ENCODE measurements at places on chromosomes 7 and 10.

DNA sequence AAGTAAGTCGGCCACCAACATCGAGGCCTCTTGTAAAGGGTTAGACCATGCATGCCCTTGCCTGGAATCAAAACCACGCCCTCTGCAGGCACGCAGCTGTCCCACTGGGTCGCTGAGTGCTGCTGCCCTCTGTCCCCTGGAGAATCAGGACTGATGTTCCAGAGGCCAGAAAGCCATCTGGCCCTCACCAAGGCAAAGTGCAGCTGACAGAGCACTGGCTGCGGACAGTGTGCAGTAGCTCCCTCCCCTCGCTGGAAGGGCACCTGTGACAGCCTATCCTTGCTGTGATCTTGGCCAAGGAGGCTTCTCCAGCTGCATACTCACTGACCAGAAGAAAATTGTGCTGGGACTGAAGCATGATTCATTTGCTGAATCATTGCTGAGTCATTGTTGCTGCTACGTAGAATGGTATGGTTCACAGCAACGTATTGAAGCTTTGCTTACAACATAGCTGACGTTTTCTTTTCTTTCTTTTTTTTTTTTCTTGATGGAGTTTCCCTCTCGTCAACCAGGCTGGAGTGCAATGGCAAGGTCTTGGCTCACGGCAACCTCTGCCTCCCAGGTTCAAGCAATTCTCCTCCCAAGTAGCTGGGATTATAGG is 30.4 kb downstream of the DDC start:
- no peak for DNase-seq

DNA sequence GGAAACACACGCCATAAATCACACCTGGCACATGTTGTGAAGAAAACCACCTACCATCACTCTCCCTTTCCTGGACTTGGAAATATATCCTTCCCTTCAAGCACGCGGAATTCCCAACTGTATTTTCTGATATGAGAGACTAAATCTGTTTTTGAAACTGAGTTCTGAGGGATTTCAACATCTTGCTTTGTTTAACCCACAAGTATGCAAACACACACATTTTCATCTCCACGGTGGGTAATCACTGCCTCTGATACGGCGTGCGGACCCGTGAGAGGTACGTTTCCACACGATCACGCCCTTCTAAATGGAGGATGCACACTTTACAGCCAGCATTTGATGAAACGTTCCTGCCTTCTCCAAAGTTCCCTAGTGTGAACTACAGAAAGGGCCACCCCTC is 83.4 kb downstream of the ZRANB1 start:
- no peak for DNase-seq

DNA sequence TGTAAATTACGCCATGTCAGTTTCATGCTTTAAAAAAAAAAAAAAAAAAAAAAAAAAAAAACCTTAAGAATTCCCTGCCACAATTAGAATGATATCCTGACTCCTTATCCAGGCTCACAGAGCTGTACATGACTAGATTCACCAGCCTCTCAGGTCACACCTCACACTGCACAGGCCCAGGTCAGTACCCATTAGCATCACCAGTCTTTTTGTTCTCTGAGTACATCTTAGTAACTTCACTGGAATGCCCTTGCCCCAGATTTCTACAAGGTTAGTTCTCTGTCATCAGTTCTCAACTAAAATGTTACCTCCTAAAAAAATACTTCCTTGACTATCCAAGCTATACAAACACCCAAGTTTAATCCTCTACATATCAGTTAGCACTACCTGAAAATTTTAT is 211.0 kb downstream of the LRRN3 start:
- DNase-seq = no peak

DNA sequence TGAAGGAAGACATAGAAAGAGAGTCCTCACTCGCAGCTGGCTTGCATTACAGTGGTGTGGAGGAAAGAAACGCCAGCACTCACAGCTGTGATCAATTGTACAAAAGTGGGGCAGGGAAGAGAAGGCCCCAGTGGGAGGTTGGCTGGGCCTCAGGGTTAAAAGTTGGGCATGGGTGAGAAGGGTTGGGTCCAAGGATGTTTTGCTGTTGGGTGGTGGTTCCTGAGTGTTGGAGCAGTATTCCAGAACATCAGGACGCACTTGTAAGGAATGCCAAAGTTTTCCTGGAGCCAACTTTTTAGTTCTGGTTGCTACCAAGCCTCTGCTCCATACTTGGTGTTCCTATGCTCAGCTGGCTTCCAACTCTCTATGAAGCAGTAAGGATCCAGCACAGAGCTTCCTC is 55.4 kb upstream of the MKRN1 start:
- no peak for DNase-seq

DNA sequence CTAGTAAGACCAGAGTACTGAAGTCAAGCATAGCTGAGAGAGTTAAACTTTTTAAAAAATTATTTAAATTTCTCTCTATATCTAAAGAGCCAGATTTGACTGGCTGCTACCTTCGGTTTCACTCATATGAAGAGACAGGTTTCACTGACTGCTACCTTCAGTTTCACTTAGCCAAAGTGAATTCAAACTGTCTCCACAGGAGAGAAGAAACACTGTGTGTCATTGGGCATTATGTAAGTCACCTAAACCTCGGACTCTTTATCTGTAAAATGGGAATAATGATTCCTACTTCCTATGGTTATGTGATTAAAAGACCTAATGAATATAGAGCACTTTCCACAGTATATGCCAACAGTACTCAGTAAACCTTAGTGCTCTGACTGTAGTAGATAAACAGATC is 41.6 kb upstream of the MET start:
- no peak for DNase-seq

- no peak for DNase-seq
Observed at GRCh38 chr10:12579954-12580858, 230.9 kb downstream of the CAMK1D start.

- no peak for DNase-seq
Observed at GRCh38 chr7:142321391-142321790, 63.5 kb upstream of the PRSS58 start.

- DNase-seq = no peak
Observed at GRCh38 chr7:141875453-141875852, 34.2 kb upstream of the PRSS37 start.

DNA sequence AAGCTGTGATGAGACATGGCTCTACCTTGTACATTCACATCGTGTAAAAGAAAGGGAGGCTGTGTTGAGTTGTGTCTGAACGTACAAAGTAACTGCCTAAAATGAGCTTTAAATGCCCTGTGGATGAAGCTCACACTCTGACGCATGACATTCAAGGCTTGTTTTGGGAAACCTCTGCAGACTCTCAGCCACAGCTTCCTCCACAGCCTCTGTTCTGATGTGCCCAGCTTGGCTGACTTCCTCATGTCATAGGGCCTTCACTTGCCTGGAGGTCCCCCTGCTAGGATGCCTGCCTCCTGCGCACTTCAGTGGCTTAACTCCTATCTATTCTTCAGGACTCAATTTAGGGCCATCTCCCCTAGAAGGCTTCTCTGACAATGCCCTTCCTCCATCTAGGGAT is 230.0 kb upstream of the HABP2 start:
- DNase-seq = peak; percentile 50

GRCh38 chr7:151083071-151083823 is at the start of gene TMUB1:
TMUB1 (minus strand) TSS chr7:151083493; CDS start chr7:151082563, 930 bp downstream.
- no peak for DNase-seq

GRCh38 chr7:130996833-130997231 is 262.8 kb upstream of the KLF14 start:
- no peak for DNase-seq

GRCh38 chr7:76430836-76431235 is 6.1 kb downstream of the ZP3 start:
- DNase-seq = no peak

- no peak for DNase-seq
Observed at GRCh38 chr10:31041011-31041410, 9.3 kb upstream of the ZNF438 start.

DNA sequence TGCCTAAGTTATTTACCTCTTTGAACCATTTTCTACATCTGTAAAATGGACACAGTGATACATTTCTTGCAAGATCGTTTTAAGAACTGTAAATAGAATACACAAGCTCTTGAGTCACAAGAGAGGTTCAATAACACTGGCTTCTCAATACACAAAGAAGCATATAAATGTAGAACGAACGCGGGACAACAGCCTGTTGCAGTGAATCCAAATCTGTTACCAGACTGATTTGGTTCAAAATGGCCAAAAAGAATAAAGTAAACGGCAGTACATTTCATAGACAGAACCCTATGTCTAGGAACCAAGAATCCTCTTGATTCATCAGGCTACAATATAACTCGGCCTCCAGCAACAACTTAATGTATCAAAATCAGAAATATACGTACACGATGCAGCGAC is 701 bp downstream of the MTPAP start:
- DNase-seq = no peak

Measured in putamen (tissue), 1 donor.